ENCODE measurements at places on chromosomes 6 and 20. TPM values are rescaled to one million over a fixed set of nuclear protein-coding genes. Genes with fewer than 3 reads are reported as not detected.

DNA sequence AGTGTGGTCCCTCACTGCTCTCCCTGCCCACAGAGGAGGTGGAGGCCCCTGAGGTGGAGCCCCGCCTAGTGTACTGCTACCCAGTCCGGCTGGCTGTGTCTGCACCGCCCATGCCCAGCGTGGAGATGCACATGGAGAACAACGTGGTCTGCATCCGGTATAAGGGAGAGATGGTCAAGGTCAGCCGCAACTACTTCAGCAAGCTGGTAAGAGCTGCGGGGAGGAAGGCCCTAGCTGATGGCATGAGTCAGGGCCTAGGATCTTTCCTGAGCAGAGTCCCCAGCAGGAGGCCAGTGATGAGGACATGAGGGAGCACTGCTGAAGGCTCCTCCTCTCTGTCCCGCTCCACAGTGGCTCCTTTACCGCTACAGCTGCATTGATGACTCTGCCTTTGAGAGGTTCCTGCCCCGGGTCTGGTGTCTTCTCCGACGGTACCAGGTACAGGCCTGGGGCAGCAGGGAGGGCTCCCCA lies 11.2 kb downstream of the PCIF1 start:
- DNase-seq = no peak

GRCh38 chr6:113758826-113759574 lies 98.1 kb upstream of the MARCKS start:
- no peak for DNase-seq

DNA sequence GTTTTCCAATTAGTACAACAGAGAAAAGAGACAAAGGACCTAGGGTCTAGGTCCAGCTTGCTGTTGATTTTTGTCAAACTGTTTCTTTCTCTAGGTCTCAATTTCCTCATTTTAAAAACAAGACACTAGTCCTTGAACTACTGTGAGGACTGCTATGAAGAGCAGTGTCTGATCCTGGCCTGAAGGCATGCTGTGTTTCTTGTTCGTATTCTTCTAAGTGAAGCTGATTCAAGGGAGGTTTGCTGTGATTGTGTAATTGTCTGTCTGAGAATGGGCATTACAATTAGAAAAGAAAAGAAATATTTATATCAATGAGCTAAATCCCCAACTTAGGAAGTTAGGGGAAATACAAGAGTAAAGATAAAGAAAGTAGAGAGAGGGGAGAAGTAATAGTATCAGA lies 228.2 kb upstream of the SUPT3H start:
- no peak for DNase-seq

- DNase-seq = no peak
Measured at GRCh38 chr20:58670102-58670501, 19.0 kb downstream of the STX16 start.

The RBBP8NL gene
- 2.9 TPM for polyA plus RNA-seq

DNA sequence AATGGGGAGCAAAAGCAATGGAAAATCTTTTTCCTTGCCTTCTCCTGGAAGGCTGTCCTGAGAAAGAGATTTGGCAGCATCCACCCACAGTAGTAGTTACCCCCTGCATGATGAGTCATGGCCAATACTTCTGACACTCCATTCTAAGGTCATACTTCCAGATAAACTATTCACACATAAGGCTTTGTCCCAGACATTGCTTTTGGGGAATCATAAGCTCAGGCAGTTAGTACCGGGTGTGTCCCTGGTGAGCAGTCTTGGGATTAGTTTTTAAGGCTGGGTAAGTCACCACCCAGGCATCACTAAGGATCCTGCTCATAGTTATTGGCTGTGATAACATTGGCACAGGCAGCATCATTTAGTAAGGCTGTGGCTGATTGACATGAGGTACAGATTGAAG lies 160.6 kb upstream of the GGTLC1 start:
- no peak for DNase-seq

DNA sequence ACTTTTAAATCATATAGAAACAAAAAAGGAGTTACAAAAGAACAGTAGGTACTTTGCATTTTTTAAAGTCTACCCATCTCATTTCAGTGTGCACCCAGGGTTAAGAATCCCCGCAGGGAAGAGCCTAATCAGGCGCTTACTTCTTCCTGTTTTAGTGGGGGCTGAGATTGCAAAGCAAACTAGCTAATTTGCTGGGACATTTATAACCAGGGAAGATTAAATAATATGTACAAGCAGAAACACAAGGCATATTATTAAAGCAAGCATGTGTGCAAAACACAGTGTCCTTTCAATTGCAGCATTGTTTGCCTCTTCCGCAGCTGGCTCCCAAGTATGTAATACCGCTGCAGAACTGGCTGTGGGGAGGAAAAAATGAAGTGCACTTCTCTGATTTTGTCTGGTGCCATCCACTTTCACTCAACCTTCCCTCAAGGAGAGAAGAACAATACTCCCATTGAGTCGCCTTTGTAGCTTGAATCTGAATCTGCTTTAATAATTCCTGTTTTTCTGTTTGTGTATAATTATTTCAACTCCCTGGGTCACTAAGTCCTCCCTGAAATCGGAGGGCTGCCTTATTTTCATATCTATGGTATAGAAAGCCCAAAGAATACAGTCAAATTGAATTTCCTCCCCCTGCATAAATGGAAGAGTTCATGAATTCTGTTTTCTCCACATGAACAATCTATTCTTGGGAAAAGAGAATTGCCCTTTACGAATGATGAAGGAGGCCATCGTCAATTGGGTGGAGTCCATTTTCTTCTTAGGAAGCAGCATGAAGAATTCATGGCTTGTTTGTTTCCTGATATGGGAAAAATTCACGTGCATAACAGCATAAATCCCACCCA lies 23.3 kb upstream of the BCAS1 start:
- no peak for DNase-seq

GRCh38 chr6:21413428-21413827 lies 180.1 kb upstream of the SOX4 start:
- no peak for DNase-seq

- DNase-seq = no peak
Measured at GRCh38 chr20:53866794-53867740, 203.3 kb downstream of the BCAS1 start.

DNA sequence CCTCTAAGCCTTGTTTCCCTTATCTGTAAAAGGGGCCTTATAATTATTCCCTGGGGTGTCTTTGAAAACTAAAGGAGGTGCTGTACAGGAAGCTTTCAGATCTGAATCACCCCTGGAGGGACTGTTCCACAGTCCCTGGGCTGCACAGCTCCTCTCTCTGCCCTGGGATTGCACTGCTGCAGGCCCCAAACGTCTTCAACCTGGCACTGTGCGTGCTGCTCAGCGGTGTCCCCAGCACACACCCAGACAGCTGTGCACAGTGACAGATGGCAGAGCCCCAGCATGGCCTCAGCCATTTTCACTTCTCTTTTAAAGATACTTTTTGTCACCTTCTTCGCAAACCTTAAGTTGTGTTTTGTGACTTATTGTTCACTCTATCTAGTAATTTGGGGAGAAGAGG lies 50.7 kb upstream of the INSM1 start:
- no peak for DNase-seq

The IDH3B gene
- 141 TPM for polyA plus RNA-seq

- no peak for DNase-seq
Measured at GRCh38 chr6:112036088-112036637, 17.7 kb upstream of the CCN6 start.

- DNase-seq = no peak
Measured at GRCh38 chr20:57129303-57129702, 137.1 kb downstream of the BMP7 start.

The ATAT1 gene
- polyA plus RNA-seq = 38.7 TPM

DNA sequence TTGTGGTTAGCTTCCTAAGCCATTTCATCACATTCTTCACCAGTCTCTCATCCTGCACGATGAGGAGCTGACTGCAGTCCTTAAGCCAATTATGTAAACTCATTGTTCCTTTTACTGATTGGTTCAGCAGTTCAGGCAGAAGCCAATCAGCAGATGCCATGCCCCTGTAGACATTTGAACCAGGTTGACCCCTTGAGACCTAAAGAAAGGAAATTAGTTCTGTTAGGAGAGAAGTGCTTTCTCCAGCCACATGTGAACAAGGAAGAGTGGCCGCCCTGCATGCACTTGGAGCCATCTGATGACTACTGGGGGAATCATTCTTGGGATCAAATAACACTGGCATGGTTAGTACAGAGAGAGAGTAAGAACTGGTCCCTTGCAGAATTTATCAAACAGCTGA lies 535.2 kb upstream of the ID4 start:
- no peak for DNase-seq

The PTCHD4 gene
- 1.4 TPM for polyA plus RNA-seq

The PHACTR3 gene
- 10.2 TPM for polyA plus RNA-seq

- DNase-seq = no peak
Measured at GRCh38 chr20:51678026-51678697, 90.0 kb downstream of the ATP9A start.

GRCh38 chr6:129749749-129750120 lies 39.8 kb upstream of the ARHGAP18 start:
- no peak for DNase-seq

The IL17A gene
- not detected for polyA plus RNA-seq

- DNase-seq = no peak
Measured at GRCh38 chr6:27091661-27092315, 155.7 kb upstream of the PRSS16 start.

GRCh38 chr6:837380-837779 lies 144.4 kb upstream of the EXOC2 start:
- no peak for DNase-seq

- no peak for DNase-seq
Measured at GRCh38 chr6:68134796-68135195, 500.3 kb upstream of the ADGRB3 start.

DNA sequence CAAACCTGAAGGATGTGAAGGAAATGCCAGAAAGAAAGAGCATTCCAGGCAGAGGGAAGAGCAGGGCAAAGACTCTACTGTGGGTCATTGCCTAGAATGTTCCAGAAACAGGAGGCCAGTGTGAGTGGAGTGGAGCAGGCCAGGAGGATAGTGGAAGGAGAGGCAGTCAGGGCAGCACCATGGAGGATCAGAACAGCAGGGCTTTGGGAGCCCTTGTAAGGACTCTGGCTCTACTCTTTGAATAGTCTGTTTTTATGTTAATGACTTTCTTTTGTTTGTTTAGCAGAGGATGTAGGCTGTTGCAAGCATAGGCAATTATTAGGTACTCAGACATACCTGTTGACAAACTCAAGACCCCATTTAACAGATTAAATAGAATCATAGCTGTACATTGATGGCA lies 23.6 kb upstream of the FBXL4 start:
- no peak for DNase-seq

DNA sequence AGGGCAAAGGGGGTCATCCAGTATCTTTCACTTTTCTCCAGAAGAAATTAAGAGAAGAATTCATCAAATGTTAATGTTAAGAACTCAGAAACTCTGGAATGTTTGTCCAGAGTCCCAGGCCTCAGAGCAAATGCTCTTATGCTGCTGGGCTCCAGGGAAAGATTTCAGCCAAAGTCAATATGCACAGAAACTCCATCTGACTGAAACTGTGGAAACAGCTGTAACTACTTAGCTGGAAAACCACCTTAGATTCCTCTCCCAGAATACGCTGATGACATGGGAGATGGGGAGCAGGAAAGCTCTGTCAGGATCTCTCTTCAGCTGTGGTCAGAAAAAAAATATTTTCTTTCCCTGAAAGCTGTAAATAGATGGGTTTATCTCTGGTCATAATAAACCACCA lies 559.6 kb downstream of the RFPL4B start:
- peak; percentile 70 for DNase-seq

DNA sequence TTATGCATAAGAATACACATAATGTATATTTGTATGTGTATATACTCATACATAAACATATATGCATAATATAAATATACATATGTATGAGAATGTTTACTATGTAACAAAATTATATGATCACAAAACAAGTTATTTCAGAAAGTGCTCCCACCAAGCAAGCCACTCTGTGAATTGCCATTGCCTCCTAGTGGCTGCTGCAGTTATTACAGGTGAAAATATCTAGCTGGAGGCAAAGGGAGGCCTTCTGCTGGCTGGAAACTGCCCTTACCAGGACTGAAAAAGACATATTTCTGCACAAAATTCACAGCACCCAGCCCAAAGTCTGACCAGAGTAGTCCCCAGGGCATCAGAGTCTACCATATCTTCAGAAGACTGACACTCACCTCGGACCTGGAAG lies 14.4 kb upstream of the ADAM33 start:
- DNase-seq = no peak

The POM121L2 gene
- not detected for polyA plus RNA-seq

DNA sequence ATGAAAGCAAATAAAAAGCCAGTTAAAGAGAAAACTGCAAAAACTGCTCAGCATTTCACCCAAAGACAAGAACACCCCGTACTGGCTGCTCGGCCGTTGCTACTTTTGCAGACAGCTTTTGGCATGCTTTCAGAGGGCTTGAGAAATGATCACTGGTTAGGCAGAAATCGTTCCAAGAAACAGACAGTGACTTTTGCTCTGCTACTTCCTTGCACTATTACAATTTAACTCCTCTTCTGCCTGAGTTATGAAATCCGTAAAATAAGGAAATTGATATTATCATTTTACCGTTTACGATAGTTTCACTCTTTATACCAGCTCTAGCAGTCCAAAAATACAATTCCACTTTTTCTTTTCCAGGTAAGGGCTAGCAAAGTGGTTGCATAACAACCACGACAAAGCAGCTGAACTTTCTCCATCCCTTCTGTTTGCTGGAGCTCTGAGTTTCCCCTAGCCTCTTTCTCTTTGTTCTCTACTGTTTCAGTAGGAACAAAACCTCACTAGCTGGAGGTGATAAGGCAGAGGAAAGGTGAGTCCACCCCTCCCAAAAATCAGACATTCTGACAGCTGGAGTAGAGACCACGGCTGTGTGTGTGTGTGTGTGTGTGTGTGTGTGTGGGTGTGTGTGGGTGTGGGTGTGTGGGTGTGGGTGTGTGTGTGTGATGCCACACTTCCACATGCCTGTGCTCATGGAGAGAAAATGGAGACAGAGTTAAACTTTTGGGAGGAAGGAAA lies 191.8 kb upstream of the RREB1 start:
- peak; percentile 70 for DNase-seq

DNA sequence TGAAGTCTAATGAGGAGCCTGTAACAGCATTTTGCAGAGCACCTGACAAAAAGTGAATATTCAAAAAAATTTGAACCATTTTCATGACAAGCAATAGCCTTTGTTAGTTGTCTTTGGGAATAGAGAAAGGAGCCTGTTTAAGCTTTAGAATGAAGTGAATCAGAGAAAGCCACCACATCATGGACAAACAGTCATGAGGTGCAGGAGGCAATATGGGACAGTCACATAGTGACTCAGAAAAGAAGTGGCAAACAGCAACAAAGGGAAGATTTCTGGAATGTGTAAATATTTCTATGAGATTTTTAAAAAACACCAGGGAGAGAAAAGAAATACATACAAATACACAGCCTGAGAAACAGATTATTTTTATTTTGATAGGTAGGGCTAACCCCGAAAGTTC lies 6.6 kb downstream of the KLHL31 start:
- no peak for DNase-seq

The C6orf52 gene
- 3.4 TPM for polyA plus RNA-seq

The CALHM4 gene
- 1.5 TPM for polyA plus RNA-seq

Measured in renal pelvis (tissue), 12 donors.